NCI-H524 treated with DMSO at 0.1 percent for 48 hours (cell line): ENCODE measurements at places on chromosomes 4 and X.
A peak's percentile ranks its signal among the peaks of the same experiment; 100 is the strongest.

DNA sequence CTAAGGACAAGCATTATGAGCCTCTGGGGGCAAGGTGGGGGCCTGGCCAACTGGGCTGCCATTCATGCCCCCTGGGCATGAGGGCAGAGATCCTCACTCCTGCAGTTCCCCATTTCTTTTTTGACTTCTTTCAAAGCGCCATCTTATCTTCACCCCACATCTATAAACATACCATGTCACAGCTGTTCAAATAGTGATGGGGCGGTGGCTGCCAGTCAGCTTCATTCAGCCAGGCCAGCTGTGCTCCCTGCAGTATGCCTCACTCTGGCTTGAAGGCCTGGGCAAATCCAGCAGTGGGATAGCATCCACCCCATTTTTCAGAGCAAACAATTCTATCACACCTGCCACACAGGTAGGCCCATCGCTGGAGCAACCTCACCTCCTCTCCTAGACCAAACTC lies 85.5 kb downstream of the NHSL2 start:
- no peak for DNase-seq

DNA sequence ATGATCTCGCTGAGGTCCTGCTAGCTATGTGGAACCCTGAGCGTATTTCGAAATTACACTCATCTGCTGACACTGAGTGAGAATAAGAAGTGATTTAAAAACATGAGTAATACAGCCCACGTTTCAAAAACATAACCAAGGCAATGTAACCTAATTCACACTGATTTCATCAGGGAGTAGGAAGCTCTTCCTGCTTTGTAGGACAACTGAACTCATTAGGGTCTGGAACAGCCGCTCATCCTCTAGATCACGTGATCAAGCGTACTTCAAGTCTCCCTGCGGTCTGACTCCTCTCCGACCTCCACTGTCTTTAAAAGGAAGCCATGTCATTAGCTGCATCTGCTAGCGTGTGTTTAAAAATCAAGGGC lies 138.0 kb downstream of the NSUN7 start:
- DNase-seq, result peak; percentile 89

DNA sequence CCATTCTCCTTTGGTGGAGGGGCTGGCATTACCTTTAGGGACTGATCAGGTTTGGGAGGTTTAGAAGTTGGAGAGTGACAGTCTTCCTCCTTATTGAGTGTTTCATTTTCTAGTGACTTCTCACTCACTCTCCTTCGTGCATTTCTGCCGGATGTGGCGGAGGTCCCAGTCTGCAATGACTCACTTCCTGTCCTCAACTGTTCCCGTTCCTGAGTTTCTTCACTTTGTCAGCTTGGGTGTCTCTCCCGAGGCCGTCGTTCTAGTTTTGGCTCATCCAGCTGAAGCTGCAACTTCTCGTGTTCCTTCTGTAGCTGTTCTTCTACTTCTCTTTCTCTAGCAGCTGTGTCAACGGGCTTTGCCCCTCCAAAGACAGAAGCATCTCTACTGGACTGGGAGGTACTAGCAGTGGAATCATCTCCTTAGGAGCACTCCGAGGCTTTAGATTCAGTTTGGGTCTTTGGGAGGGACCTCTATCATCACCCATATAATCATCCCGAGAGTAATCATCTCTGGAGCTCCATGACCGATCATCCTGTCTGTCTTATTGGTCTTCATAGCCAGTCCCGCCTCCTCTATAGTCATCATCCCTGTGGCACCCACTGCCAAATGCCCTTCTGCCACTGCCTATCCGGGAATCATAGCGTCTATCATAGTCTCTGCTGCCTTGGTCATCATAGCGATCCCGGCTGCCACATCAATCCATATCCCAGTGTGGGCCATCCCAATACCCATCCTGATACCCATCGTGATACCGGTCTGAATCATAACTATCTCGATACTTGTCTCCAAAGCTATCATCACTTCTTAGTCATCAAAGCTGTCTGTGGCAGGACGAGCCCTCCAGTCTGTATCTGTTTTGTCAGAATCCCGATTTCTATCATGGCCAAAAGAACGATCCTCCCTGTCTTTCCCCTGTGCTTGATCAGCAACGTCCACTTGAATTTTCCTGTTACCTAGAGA lies 35.3 kb upstream of the VSIG4 start:
- no peak for DNase-seq

DNA sequence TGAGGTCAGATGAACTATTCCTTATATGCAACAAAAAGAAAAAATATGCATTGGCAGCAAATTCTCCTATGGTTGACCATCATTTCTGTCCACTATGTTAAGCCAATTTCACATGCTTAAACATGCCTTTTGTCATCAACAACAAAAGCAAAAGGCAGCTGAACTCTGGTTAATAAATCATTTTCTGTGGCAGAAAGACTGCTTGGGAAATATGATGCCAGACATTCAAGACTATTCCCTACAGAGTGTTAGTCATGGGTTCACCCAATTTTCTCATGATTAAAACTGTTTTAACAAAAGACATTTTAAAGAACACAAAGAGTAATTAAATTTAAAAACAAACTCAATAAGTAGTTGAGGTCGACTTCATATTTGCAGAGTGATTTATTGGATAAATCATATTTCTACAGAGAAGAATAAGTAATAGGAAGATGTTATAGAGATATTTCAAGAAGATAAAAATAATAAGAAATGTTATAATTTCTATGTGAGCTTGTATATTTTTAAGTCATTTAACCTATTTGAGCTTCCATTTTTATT lies 890.6 kb downstream of the STPG2 start:
- DNase-seq, result no peak

DNA sequence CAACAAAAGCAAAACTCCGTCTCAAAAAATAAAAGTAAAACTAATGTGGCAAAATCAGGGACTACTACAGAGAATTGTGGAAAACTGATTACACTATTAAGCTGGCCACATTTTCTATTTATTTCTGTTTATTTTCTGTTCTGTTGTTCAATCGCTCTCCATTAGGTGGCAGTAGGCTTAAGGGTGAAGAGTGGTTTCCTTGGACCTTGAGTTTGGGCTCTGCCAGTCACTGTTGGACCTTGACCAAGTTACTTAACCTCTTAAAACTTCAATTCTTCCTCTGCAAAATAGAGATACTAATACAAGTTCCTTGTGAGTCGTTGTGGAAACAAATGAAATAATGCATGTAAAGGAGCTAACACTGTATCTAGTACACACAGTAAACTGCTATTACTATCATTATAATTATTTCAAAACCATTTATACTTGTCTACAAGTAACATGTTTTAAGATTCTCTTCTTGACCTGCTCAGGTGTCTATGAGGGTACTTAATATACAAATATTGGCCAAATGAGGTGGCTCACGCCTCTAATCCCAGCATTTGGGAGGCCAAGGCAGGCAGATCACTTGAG lies 15.2 kb downstream of the HSD17B11 start:
- DNase-seq, result no peak

DNA sequence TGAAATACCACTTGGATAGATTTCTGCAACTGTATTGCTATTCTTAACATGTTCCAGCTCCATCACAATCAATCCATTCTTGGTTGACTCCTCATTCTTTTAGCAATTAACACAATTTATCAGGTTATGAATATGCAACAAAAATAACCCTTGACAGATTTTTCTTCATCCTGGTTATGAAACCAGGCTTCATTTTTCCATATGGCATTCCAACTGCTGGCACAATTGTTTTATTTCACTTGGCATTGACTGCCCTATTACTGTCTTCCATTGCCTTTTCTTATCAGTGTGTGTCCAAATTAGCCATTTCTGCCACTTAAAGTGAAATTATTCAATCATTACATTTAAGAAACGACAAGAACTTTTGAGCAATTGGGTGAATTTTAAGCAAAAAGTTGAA lies 388.8 kb upstream of the EPHA5 start:
- no peak for DNase-seq

DNA sequence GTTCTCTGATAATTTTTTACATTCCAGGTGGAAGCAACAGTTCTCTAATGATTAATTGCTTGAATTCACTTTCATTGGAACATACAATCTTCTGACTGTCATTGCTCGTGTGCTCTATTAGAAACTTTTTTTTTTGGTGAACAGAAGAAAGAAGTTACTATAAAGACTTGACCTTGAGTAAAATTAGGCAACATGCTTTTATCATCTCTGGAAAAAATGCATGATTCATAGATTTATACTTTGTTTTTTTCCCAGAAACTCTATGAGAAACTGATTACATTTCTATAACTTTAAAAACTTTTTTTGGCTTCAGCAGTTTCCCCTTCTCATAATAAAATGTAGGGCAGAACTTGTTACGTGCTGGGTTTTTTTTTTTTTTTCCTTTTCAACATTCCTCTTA lies 167.6 kb downstream of the ARHGAP10 start:
- DNase-seq, result no peak
